ENCODE measurements at places on chromosomes 12 and 14.

- H3K27ac ChIP-seq = no peak overlapping the region
- peaks cover 56% of the 10 kb centered on the region for H3K27me3 ChIP-seq
- H3K4me3 ChIP-seq = peak overlapping the region; percentile 83
- DNase-seq = peak; percentile 64
- no peaks in the 10 kb centered on the region for H3K36me3 ChIP-seq
Observed at GRCh38 chr12:48818831-48819590, 715 bp downstream of the CACNB3 start.

DNA sequence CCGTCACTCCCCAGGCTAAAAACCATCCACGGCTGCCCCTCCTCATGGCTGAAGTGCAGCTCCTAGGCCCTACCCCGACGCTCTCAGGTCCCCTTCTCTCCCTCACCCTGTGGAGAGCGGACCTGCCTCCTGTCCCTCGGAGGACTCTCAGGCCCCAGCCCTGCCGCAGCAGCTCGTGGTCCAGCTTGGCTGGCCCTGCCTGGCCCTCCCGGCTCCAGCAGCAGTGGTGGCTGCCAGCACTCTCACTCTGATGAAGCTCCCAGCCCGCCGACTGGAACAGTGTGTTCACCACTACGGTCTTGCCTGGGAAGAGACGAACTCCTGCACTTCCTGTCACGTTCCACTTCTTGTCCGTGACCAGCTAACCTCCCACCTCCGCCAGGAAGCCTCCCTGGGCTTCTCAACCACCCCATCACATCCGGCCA lies 11.1 kb downstream of the BAG5 start:
- DNase-seq = no peak
- H3K27ac ChIP-seq = peak overlapping the region; percentile 70
- H3K4me1 ChIP-seq = peaks cover 5% of the 10 kb centered on the region
- no peak overlapping the region for H3K4me3 ChIP-seq
- no peaks in the 10 kb centered on the region for H3K36me3 ChIP-seq

GRCh38 chr12:106051853-106052531 lies 86.8 kb downstream of the NUAK1 start:
- 0 out of 2 replicates have a peak, but pooled peaks cover 3% of the 10 kb centered on the region for H3K36me3 ChIP-seq
- DNase-seq = no peak
- peaks cover 14% of the 10 kb centered on the region for H3K4me1 ChIP-seq
- no peak overlapping the region for H3K27ac ChIP-seq
- H3K27me3 ChIP-seq = no peaks in the 10 kb centered on the region

GRCh38 chr12:113658006-113658655 lies 186.5 kb upstream of the LHX5 start:
- H3K4me1 ChIP-seq = peaks cover 7% of the 10 kb centered on the region
- peaks cover 3% of the 10 kb centered on the region for H3K27me3 ChIP-seq
- H3K36me3 ChIP-seq = peaks cover 10% of the 10 kb centered on the region
- DNase-seq = no peak
- H3K4me3 ChIP-seq = no peak overlapping the region
- no peak overlapping the region for H3K27ac ChIP-seq

- 0 out of 2 replicates have a peak, but pooled peaks cover 2% of the 10 kb centered on the region for H3K36me3 ChIP-seq
- peaks cover 31% of the 10 kb centered on the region for H3K4me1 ChIP-seq
- H3K27me3 ChIP-seq = no peaks in the 10 kb centered on the region
- H3K4me3 ChIP-seq = no peak overlapping the region
Observed at GRCh38 chr12:47066278-47067025, 13.0 kb upstream of the PCED1B start.

DNA sequence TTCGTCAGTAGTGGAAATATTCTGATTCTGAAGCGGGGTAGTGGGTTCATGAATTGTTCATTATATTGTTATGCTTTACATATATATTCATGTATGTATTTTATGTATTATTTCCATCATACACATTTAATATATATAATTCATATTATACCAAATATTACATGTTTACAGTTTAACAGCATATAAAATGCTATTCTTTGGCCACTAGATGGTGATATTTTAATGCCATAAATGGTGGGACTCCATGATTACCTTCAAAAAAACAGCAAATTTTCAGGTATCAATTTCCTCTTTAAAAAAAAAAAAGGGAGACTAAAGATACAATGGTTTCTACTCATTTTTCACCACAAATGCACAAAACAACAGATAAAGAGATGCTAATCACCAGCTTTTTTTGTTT lies 41.0 kb downstream of the BDKRB1 start:
- H3K36me3 ChIP-seq = peaks cover 3% of the 10 kb centered on the region
- H3K27me3 ChIP-seq = no peaks in the 10 kb centered on the region
- DNase-seq = no peak
- no peak overlapping the region for H3K27ac ChIP-seq
- no peak overlapping the region for H3K4me3 ChIP-seq

DNA sequence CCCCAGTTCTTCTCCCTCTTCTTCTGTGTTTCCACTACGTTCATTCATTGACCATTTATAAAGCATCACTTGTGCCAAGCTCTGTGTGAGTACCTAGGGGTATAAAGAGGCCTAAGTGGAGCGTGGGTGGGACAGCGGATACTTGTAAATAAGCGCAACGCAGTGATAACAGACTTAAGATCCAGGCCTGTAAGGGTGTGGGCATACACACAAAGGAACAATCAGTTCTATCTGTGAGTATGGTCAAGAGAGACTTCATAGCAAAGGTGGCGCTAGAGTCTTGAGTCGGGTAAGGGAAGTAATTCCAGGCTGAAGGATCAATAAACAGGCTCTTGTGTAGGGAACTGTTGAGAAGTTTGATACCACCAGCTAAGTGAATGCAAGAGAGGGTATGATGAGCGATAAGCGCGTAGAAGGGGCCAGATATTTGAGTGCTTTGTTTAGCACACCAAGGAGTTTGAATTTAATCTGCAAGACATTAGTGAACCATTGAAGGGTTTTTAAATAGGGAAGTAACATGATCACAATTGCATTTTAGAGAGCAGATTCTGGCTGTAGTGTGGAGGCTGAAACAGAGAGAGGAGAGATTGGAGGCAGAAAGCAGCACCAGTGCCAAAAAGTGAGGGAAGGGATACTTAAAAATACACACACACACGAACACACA lies 1.0 kb upstream of the GXYLT1 start:
- H3K4me1 ChIP-seq = peaks cover 31% of the 10 kb centered on the region
- H3K36me3 ChIP-seq = no peaks in the 10 kb centered on the region
- peaks cover 10% of the 10 kb centered on the region for H3K27me3 ChIP-seq
- peak overlapping the region; percentile 67 for H3K27ac ChIP-seq
- H3K4me3 ChIP-seq = peak overlapping the region; percentile 65

- no peak overlapping the region for H3K27ac ChIP-seq
- H3K4me1 ChIP-seq = peaks cover 12% of the 10 kb centered on the region
- no peak overlapping the region for H3K4me3 ChIP-seq
Observed at GRCh38 chr12:55642267-55642666, 5.6 kb downstream of the OR10P1 start.

DNA sequence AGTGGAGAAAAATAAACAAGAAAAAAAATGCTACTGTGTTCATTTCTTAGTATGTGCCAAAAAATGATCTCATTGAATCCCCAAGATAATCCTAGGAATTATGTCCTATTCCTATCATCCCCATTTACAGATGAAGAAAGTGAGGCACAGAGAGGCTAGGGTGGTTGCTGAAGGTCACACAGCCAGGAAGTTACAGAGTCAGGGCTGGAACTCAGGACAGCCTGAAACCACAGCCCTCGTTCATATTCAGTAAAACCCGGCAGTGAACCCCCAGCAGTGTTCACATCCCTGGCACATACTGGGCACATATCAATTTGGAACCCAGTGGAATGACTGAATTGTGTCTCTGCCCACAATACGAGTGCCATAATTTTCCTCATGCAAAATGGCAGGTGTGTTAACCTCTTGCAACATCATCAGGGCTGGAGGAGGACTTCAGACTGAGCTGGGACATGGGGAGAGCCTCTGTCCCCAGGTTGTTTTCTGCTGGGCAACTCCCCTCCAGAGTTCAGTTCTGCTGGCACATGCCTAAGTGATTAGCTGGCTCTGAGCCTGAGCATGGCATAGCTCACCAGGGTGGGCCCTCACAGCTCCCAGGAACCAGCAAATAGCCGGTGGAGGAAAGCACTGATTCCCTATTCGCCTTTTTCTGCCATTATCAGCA lies 2.0 kb upstream of the PPP1CC start:
- DNase-seq = no peak
- H3K4me1 ChIP-seq = peaks cover 23% of the 10 kb centered on the region
- peaks cover 13% of the 10 kb centered on the region for H3K36me3 ChIP-seq
- peak overlapping the region; percentile 99 for H3K4me3 ChIP-seq
- no peak overlapping the region for H3K27ac ChIP-seq
- H3K27me3 ChIP-seq = no peaks in the 10 kb centered on the region

- H3K4me3 ChIP-seq = no peak overlapping the region
- no peak overlapping the region for H3K27ac ChIP-seq
- no peaks in the 10 kb centered on the region for H3K4me1 ChIP-seq
- no peaks in the 10 kb centered on the region for H3K36me3 ChIP-seq
- H3K27me3 ChIP-seq = peaks cover 37% of the 10 kb centered on the region
Observed at GRCh38 chr12:54601841-54602240, 13.4 kb upstream of the PPP1R1A start.

GRCh38 chr12:113860950-113861349 lies 105.2 kb downstream of the RBM19 start:
- peaks cover 4% of the 10 kb centered on the region for H3K36me3 ChIP-seq
- no peaks in the 10 kb centered on the region for H3K27me3 ChIP-seq
- no peak overlapping the region for H3K4me3 ChIP-seq
- peaks cover 47% of the 10 kb centered on the region for H3K4me1 ChIP-seq
- peak overlapping the region; percentile 83 for H3K27ac ChIP-seq

DNA sequence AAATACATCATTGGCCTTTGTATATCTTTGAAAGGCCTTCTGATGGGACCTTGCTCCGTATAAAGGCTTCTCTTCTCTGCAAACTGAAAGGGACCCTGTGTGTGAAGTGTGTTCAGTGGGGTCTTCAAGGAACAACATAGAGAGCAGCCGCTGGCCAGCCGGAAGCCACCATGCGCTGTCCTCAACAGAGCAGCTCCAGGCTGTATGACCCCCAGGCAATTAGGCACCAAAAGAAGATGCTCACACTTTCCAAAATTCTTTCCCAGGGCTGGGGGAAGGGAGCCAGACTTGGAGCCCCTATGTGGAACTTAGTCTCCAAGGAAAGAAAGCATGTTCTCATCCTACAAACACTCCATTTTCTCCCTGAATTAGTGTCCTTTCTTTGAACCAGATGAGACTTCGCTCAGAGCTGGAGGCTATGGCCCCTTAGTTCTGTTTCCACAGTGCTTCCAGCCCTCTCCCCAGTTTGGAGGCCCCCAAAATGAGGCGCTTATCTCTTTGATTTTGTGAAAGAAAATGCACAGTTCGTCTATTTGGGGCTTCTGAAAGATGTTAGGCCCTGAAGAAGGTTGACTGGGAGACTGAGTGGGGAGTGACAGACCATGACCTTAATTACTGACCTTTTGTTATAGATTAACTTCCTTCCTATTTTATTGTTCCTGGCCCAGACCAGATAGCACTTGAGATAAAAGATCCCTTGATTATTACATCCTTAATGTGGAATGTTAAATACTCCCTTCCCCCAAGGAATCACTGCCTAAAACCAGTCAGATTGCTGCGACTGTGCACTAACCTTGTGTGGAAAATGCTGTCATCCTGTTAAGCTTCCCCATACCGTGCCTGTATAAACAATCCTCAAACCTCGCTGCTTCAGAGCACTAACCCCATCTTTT lies 128.3 kb upstream of the FGD4 start:
- no peaks in the 10 kb centered on the region for H3K36me3 ChIP-seq
- H3K4me1 ChIP-seq = peaks cover 37% of the 10 kb centered on the region

GRCh38 chr12:46219877-46220655 lies 48.8 kb downstream of the SLC38A1 start:
- peaks cover 62% of the 10 kb centered on the region for H3K4me1 ChIP-seq
- H3K27me3 ChIP-seq = no peaks in the 10 kb centered on the region
- DNase-seq = no peak
- peaks cover 55% of the 10 kb centered on the region for H3K36me3 ChIP-seq
- H3K4me3 ChIP-seq = no peak overlapping the region

GRCh38 chr12:49980501-49981349 lies 8.0 kb downstream of the AQP6 start:
- peaks cover 29% of the 10 kb centered on the region for H3K4me1 ChIP-seq
- no peaks in the 10 kb centered on the region for H3K36me3 ChIP-seq
- H3K4me3 ChIP-seq = no peak overlapping the region
- peak overlapping the region; percentile 39 for H3K27ac ChIP-seq

DNA sequence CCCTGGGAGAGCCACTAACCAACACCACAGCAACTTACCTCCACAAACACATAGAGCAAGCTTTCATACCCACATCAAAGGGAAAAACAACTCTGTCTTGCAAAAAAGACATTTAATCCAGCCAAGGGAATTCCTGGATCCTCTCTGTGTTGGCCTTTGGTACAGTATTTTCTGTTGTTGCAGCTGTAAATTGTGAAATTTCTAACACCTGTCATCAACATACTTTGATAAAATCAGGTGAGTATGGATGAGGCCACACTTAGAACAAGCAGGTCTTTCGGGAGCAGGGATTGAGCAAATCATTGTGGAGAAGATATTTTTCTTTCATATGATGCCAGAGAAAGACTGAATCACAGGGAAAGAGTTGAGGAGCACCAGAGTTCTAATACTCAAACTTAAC lies 89.3 kb downstream of the SPTSSA start:
- H3K27ac ChIP-seq = no peak overlapping the region
- peaks cover 5% of the 10 kb centered on the region for H3K4me1 ChIP-seq
- no peak overlapping the region for H3K4me3 ChIP-seq
- no peaks in the 10 kb centered on the region for H3K36me3 ChIP-seq
- DNase-seq = no peak

- H3K27ac ChIP-seq = no peak overlapping the region
- no peaks in the 10 kb centered on the region for H3K27me3 ChIP-seq
- DNase-seq = no peak
- peaks cover 9% of the 10 kb centered on the region for H3K4me1 ChIP-seq
Observed at GRCh38 chr14:64174922-64175782, 119.0 kb downstream of the ESR2 start.

GRCh38 chr14:64340560-64341196 lies 46.5 kb upstream of the ESR2 start:
- no peak overlapping the region for H3K27ac ChIP-seq
- H3K36me3 ChIP-seq = peaks cover 14% of the 10 kb centered on the region
- peak overlapping the region; percentile 35 for H3K4me3 ChIP-seq

Data from WTC11 (cell line).